ENCODE measurements at places on chromosomes 2 and 18. TPM values are rescaled to one million over a fixed set of nuclear protein-coding genes. Genes with fewer than 3 reads are reported as not detected.

The CD8B2 gene
- not detected for total RNA-seq

- H3K4me1 ChIP-seq, result no peaks in the 10 kb centered on the region
- no peaks in the 10 kb centered on the region for H3K27me3 ChIP-seq
- DNase-seq, result no peak
Observed at GRCh38 chr18:69889009-69889408, 58.7 kb downstream of the CD226 start.

The AFF3 gene
- total RNA-seq, result 7.1 TPM

GRCh38 chr2:71608441-71608840 lies 155.1 kb downstream of the DYSF start:
- no peaks in the 10 kb centered on the region for H3K27me3 ChIP-seq
- H3K27ac ChIP-seq, result no peak overlapping the region
- H3K36me3 ChIP-seq, result no peaks in the 10 kb centered on the region
- H3K4me3 ChIP-seq, result no peak overlapping the region
- no peaks in the 10 kb centered on the region for H3K4me1 ChIP-seq

GRCh38 chr2:406231-406630 lies 118.3 kb upstream of the ALKAL2 start:
- H3K27ac ChIP-seq, result no peak overlapping the region
- DNase-seq, result no peak
- no peaks in the 10 kb centered on the region for H3K27me3 ChIP-seq
- no peak overlapping the region for H3K4me3 ChIP-seq
- H3K4me1 ChIP-seq, result no peaks in the 10 kb centered on the region

- no peaks in the 10 kb centered on the region for H3K27me3 ChIP-seq
- DNase-seq, result no peak
- H3K4me3 ChIP-seq, result no peak overlapping the region
- H3K36me3 ChIP-seq, result no peaks in the 10 kb centered on the region
- no peak overlapping the region for H3K27ac ChIP-seq
- no peaks in the 10 kb centered on the region for H3K4me1 ChIP-seq
Observed at GRCh38 chr2:211944572-211944971, 594.0 kb downstream of the ERBB4 start.

GRCh38 chr2:27993402-27993787 lies 102.9 kb downstream of the BABAM2 start:
- H3K27ac ChIP-seq, result no peak overlapping the region
- H3K27me3 ChIP-seq, result no peaks in the 10 kb centered on the region
- H3K36me3 ChIP-seq, result peaks cover 6% of the 10 kb centered on the region
- H3K4me3 ChIP-seq, result no peak overlapping the region
- no peak for DNase-seq
- H3K4me1 ChIP-seq, result no peaks in the 10 kb centered on the region

DNA sequence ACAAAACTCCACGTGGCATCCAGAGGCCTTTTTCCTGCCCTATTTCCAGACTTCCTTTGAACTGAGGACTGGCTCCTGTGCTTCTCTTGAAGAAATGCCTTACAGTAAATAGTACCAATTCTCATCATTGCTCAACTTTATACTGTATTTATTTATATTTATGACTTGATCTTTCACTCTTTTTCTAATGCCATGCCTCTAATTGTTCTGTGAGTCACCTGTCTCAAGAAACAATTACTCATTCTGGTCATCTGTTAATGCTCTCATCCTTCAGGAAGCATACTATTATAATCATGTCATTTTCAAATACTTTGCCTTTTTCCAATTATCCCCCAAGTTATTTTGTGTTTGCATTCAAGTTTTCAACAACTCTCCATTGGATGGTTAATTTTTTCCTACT lies 85.9 kb downstream of the DCDC2C start:
- no peaks in the 10 kb centered on the region for H3K4me1 ChIP-seq
- DNase-seq, result no peak
- no peaks in the 10 kb centered on the region for H3K27me3 ChIP-seq
- H3K27ac ChIP-seq, result no peak overlapping the region
- no peaks in the 10 kb centered on the region for H3K36me3 ChIP-seq

The CASP10 gene
- total RNA-seq, result 7.8 TPM

- no peaks in the 10 kb centered on the region for H3K27me3 ChIP-seq
- H3K4me1 ChIP-seq, result no peaks in the 10 kb centered on the region
- no peaks in the 10 kb centered on the region for H3K36me3 ChIP-seq
- no peak overlapping the region for H3K27ac ChIP-seq
- no peak for DNase-seq
Observed at GRCh38 chr2:105852066-105852465, 107.4 kb downstream of the NCK2 start.

DNA sequence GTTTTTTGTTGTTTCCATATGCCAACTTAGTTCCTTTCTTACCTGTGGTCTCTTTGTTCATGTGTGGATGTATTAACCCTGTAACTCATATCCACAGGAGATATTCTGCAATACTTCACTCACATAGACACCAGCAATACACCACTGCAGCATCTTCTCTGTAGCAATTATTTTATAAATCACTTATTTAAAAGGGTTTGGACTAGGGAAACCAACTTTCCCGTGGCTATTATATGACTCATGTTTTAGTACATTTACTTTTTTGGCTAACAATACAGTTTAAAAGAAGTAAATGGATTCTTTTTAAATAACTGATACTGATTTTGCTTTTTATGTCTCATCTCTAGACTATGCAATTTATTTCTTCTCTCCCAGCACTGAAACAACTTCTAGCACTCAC lies 488.9 kb downstream of the MBD2 start:
- H3K27me3 ChIP-seq, result no peaks in the 10 kb centered on the region
- H3K4me1 ChIP-seq, result no peaks in the 10 kb centered on the region
- no peak overlapping the region for H3K27ac ChIP-seq
- no peak for DNase-seq

All from ascending aorta (tissue), 2 donors.